K562 (cell line): ENCODE measurements at places on chromosomes 12 and 14.
A peak's percentile ranks its signal among the peaks of the same experiment; 100 is the strongest.

DNA sequence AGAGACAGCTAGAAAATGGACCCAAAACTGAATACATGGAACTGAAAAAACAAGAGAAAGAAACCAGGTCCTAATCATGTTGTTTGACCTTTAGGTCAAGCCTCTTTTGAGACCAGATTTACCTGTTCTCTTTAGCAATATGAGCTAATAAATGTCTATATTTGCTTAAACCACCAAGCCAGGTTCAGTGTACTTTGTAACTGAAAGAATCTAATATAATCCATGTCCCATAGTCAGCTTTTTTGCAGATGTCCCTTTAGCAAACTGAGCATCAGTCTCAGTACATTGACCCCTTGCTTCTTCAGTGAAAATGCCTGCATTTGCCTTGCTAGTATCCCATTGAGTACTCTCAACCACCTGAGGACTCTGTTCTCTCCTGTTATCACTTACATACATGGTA lies 61.7 kb downstream of the PLCZ1 start:
- no peak for DNase-seq

DNA sequence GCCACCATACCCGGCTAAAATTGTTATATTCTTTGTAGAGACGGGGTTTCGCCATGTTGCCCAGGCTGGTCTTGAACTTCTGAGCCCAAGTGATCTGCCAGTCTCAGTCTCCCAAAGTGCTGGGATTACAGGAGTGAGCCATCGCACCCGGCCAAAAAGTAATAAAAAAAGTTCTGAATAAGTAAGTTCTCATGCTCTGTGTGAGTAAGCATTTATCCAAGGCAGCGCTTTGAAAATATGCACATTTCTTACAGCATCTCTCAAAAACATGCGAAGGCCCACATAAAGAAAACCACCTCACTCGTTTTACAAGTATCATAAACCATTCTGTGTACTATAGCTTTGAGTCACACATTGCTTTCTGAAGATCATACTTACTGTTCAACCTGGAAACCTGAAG lies 8.6 kb downstream of the GIT2 start:
- no peak for DNase-seq

DNA sequence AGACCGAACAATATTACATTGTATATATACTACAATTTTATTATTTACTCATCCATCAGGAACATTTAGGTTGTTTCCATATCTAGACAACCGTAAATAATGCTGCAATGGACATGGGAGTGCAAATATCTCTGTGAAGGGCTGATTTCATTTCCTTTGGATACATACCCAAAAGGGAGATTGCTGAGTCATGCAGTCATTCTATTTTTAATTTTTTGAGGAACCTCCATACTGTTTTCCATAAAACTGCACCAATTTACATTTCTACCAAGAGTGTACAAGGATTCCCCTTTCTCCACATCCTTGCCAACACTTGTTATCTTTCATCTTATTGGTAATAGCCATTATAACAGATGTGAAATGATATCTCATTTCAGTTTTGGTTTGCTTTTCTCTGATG lies 84.7 kb downstream of the SLC41A2 start:
- peak; percentile 14 for DNase-seq

DNA sequence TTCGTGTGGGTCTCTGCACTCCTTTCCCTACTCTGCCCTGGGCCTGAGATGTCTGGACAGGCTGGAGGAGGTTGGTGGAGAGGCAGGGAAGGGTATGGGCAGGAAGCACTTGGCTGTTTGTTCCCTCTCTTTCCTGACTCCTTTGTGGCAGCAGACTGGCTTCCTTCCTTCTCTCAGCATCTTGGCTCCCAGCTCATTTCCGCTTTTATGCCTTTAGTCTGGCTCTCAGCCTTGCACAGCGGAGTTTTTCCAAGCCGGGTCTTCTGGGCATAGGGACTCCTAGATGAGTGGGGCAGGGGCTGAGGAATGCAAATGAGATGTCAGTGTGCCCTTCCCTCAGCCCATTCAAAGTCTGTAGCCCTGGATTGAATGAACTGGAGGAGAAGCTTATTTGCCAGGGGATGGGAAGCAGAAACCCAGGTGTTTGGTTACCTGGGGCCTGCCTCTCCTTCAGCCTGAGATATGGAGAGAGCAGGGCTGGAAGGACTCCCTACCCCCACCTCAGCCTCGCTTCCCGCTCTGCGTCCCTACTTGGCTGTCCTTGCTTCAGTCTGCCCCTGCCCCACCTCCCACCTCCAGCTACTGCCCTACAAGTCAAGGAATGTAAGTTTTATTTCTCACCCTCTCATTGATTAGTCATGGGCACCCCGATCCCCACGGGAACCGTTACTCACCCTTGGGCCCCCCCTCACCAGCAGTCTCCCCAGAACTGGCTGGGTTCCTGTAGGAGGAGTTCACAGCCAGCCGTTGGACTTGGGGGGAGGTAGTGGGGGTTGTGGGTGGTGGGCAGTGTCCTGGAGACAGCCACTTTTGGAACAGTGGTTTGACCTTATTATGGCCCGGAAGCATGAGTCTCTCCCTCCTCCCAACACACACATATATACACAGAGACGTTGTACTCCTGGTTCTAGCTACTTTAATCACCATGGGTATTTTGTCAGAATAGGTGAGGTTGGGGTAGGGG lies 9.3 kb upstream of the ITGA5 start:
- peak; percentile 32 for DNase-seq

- DNase-seq: no peak
Measured at GRCh38 chr14:61074852-61075251, 93.8 kb downstream of the SLC38A6 start.

- no peak for DNase-seq
Measured at GRCh38 chr12:99265648-99266047, 381.9 kb upstream of the GARIN6 start.

GRCh38 chr12:93139028-93139665 lies 210.1 kb upstream of the EEA1 start:
- no peak for DNase-seq

DNA sequence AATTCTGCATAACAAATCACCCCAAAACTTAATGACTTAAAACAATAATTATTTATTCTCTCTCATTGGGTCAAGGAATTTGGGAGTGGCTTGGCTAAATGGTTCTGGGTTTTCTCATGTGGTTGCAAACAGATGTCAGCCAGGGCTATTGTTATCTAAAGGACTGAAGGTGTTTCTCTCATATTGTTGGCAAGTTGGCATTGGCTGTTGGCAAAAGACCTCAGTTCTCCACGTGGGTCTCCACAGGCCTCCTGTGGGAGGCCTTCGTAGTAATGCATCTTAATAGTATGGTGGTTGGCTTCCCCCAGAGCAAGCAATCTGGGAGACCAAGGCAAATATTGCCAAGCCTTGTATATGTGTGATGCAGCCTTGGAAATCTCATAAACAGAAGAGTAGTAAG lies 14.4 kb downstream of the GALNT16 start:
- no peak for DNase-seq

- no peak for DNase-seq
Measured at GRCh38 chr14:105490267-105490571, 827 bp upstream of the TEDC1 start.

- DNase-seq: no peak
Measured at GRCh38 chr12:52494100-52494499, 1.0 kb upstream of the KRT6A start.

- no peak for DNase-seq
Measured at GRCh38 chr12:13215056-13215455, 18.5 kb downstream of the EMP1 start.

DNA sequence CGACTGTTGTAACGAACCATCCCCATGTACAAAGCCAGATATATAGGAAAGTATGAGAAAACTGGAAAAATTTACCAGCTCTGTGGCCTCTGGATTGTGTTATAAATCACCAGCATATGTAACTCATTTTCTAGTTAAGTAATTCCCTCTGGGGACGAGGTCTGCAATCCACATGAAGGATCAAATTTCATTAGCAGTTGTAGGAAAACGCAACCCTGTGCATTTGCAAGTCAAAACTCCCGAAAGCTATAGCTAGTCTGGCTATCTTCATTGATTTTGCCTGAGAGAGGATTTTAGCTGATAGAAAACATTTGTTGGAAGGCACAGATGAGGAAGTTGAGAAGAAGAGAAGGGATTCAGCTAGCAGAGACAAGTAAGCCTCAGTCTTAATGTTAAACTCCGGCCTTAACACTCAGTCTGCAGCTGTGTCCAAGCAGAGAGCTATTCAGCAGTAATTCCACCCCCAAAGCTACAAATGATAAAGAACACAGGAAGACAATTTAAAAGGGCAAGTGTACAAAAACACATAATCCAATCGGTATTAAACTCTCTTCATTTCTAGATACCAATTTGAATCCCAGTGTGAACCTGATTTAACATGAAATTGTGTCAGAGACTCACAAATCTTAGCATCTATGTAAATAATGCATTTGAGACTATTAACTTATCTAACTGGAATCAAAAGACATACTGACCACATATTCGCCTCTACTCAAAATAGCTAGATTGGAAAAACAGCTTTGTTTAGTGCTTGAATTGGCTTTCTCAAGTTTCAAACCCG lies 54.2 kb upstream of the CERS5 start:
- DNase-seq: peak; percentile 32

- no peak for DNase-seq
Measured at GRCh38 chr12:19382111-19382526, 57.2 kb upstream of the AEBP2 start.

DNA sequence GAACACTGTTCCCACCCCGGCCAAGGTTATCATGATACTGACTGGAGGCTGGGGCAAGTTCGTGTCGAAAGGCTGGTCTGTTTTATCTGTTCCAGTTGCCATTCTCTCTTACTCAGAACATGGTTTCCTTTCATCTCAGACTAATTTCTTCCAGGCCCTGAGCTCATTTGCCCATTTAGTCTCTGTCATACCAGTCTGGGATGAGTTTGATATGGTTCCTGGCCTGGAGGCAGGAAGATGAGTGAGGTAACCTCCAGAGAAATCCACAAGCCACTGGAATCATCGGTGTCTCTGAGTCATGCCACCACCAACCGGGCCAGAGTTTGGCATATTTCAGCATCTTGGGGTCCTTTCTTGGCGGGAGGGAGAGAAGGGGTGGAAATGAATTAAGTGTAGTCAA lies 114.7 kb downstream of the NTF3 start:
- DNase-seq: no peak

- no peak for DNase-seq
Measured at GRCh38 chr12:58064666-58065065, 123.3 kb downstream of the ATP23 start.

GRCh38 chr12:124395284-124395752 lies 100.4 kb downstream of the RFLNA start:
- no peak for DNase-seq

GRCh38 chr14:66974397-66975025 lies 214.7 kb upstream of the GARIN2 start:
- no peak for DNase-seq

GRCh38 chr14:74922752-74923401 lies at the start of gene RPS6KL1:
RPS6KL1 (minus strand) TSS chr14:74923260; CDS start chr14:74921541, 1,719 bp downstream.
- DNase-seq: peak; percentile 97

- no peak for DNase-seq
Measured at GRCh38 chr14:75939200-75939599, 42.6 kb downstream of the TGFB3 start.

DNA sequence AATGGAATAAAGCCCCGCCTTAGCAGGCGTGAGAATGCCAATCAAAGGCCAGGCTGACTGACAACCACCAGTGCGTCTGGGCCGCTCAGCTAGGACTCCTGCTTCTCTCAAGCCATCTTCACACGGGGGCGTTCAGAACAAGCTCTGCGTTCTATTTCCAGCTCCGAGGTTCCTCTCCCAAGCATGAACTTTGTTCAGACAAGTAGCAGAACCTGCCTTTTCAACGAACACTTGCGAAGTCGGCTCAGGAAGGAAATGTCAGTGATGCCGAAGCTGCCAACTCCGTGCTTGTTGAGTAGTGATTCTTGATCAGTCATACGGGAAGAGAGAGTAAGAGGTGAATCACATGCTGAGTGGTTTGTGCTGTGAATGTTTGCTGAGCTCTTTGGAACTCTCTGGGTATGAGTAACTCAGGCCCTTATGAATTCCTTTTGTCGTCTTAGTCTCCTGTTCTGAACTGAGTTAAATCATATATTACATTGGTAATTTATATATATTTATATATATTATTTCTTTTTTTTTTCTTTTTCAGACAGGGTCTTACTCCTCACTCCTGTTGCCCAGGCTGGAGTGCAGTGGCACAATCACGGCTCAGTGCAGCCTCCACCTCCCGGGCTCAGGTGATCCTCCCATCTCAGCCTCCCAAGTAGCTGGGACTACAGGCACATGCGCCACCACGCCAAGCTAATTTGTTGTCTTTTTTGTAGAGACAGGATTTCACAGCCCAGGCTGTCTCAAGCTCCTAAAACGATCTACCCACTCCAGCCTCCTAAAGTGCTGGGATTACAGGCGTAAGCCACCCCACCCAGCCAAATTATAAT lies 29.4 kb upstream of the BCL7A start:
- no peak for DNase-seq

- peak; percentile 80 for DNase-seq
Measured at GRCh38 chr12:12927211-12928079, 24.5 kb downstream of the GPRC5D start.

GRCh38 chr14:52442166-52442565 lies 110.1 kb downstream of the TXNDC16 start:
- no peak for DNase-seq

GRCh38 chr12:121392325-121392716 lies 7.6 kb upstream of the RNF34 start:
- DNase-seq: no peak

DNA sequence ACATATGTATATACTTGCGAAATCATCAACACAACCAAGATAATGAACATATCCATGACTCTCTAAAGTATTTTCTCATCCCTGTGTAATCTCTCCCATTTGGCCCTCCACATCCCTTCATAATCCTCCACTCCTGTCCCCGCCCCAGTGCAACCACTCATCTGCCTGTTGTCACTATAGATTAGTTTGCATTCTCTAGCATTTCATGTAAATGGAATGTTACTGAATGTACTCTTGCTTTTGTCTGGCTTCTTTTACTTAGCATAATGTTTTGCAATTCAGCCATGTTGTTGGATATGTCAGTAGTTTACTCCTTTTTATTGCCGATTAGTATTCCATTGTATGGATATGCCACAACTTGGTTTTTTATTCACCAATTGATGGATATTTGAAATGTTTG lies 99.1 kb downstream of the BICD1 start:
- no peak for DNase-seq

DNA sequence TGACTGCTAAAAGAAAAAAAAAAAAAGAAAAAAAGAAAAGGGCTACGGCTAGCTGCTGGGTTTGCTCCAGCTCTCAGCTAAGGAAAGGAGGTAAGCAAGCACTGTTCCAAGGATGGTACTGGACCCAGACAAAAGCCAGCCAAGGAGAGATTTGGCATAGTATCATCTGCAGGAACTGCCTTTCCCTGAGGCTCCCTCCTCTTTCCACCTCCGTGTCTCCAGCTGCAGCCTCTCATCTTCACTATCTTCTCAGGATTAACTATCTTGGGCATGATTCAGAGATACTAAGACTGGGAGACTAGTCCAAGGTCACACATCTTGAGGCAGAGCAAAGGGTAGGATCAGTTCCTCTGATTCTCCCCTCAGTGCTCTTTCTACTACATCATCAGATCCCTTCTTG lies 6.0 kb downstream of the KITLG start:
- DNase-seq: no peak
